ENCODE measurements at places on chromosomes 6 and 20.
A peak's percentile ranks its signal among the peaks of the same experiment; 100 is the strongest.

DNA sequence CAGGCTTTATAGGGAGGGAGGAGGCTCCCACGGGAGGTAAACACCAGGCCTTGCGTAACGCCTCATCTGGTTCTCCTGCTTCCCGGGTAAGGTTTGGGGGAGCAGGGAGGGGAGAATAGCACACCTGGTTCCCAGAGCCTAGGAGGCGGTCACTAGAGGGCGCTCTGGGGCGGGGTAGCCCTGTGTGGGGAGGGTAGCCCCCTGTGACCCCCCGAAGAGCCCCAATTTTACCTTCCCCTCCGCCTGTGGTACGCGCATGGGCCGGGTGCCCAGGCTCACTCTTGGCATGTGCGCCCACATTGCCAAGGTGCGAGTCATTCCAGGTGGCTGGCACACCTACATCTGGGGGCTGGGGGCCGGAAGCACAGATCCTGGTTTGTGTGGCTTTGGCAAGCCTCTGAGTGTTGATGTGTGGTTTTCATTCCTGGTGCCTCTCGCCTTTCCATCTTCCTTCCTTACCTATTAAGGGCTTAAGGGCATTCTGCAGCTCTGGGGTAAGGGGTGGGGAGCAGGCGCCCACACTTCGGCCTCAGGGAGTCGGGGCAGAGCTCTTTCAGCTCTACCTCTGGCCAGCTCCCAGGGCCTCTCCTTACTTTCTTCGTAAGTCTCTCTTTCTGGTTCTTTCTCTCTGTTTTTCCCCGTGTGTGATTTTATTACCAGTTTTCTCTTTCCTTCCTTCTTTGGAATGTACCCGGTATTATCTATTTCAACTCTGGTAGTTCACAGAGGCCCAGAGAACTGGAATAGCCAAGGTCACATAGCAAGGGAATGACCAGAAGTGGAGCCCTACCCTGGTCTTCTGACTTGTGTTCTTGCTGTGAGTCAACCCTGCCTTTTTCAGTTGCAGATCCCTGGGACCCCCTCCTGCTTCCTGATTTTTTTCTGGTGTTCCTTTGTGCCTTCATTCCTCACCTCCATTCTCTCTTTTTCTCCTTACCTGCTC is 492 bp upstream of the RNF39 start:
- peak; percentile 92 for DNase-seq

GRCh38 chr20:37976887-37977286 is 56.4 kb downstream of the TTI1 start:
- no peak for DNase-seq

GRCh38 chr6:32945108-32945760 is 4.4 kb upstream of the HLA-DMB start:
- no peak for DNase-seq

- peak; percentile 28 for DNase-seq
These were observed 19.2 kb downstream of the ASIP start for GRCh38 chr20:34260208-34260942.

GRCh38 chr6:79981652-79982051 is 22.8 kb upstream of the TTK start:
- no peak for DNase-seq

GRCh38 chr6:70538376-70538775 is 28.4 kb upstream of the SDHAF4 start:
- DNase-seq, result no peak

GRCh38 chr6:137827977-137828810 is 38.9 kb upstream of the TNFAIP3 start:
- DNase-seq, result peak; percentile 92

GRCh38 chr6:156826290-156826955 is 49.2 kb downstream of the ARID1B start:
- DNase-seq, result no peak

- no peak for DNase-seq
These were observed 10.4 kb upstream of the BCAS4 start for GRCh38 chr20:50784464-50784863.

DNA sequence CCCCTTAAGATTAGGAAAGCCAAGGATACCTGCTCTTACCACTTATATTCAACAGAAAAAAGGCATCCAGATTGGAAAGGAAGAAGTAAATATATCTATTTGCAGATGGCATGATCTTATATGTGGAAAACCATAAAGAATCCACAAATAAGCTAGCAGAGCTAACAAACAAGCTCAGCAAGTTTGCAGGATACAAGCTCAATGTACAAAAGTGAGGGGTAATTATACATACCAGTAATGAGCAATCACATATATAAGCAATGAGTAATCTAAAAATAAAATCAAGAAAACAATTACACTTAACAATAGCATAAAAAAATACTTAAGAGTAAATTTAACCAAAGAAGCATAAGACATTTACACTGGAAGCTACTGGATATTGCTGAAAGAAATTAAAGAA is 31.6 kb upstream of the HMGN3 start:
- DNase-seq, result peak; percentile 69

GRCh38 chr20:62808211-62808865 is 3.7 kb downstream of the OGFR start:
- peak; percentile 55 for DNase-seq

DNA sequence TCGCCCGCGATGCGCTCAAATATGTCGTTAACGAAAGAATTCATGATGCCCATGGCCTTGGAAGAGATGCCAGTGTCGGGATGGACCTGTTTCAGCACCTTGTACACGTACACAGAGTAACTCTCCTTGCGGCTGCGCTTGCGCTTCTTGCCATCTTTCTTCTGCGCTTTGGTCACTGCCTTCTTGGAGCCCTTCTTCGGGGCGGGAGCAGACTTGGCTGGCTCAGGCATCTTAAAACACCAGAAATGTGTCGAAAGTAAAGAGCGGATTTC is 36.4 kb downstream of the HFE start:
- DNase-seq, result no peak

DNA sequence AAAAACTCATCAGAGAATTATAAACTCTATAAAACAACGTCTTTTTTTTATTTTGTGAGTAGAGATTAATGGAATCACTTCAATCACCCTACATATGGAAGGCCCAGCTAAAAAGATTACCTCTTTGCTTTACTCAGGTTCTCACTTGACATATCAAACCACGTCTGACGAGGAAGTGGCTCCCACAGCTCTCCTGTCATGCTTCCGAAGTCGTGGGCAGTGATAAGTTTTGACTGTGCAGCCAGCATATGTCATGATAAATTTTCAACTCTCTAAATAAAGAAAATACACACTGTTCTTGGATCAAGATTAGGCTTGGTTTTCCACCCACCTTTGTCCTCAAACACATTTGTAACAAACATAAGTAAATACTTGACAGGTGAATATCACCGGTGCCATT is 279.5 kb upstream of the RNF217 start:
- no peak for DNase-seq

DNA sequence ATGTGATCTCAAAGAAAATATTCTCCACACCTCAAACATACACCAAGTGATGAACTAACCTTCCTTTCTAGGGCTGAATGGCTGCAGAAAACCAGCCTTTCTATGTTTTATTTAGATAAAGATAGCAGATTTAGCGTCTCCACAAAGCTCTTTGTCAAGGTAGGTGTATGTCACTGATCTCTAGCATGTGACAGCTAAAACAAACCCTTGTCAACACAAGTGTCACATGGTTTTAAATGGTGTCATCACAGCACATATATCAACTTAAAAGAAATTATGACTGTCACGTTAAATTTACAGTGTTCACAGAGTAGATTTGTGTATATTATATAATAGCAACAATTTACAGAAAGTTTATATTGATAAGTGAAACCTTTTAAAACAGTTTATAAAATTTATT is 58.3 kb downstream of the TENT5A start:
- no peak for DNase-seq

DNA sequence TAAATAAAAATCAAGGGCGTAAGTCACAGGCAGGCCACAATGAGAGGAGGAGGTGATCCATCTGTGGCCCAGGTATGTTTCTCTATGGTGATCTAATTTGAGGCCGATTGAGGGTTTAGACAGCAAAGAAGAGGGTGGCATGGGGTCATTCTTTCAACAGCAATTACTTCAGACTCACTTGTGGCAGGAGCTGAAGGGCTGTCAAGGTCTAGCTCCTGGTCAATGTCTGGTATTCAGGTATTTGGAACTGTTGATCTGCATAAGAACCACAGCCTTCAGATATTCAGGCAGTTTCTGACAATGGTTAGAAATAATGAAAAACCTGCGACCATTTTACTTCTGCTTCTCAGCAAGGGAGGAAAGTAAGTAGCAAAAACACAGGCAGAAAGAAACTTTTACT is 259.6 kb downstream of the FOXC1 start:
- DNase-seq, result no peak

- DNase-seq, result peak; percentile 76
These were observed 73.4 kb downstream of the PRDM1 start for GRCh38 chr6:106159531-106159940.

GRCh38 chr6:31268369-31268765 is 3.5 kb downstream of the HLA-C start:
- no peak for DNase-seq

GRCh38 chr6:167590193-167590592 is 236.5 kb upstream of the AFDN start:
- no peak for DNase-seq

- DNase-seq, result peak; percentile 47
These were observed 124.2 kb downstream of the LRRC1 start for GRCh38 chr6:53918854-53919510.

DNA sequence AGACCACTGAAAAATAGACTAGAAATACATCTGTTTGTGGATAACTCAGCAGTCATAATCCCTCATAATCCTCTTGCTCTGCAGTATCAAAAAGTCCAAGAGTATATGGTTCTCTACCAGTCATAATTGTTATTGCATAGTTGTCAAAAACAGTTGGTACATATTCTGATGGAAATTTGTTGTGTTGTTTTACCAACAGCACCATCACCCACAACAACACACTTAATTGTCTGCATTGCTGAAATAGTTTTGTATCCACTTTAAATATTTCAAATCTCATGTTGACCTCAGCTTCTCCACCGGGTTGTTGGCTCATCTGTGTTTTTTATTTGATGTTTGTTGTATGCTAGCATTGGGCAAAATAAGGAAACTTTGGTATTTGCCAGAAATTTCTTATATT is 39.4 kb downstream of the ITCH start:
- no peak for DNase-seq

DNA sequence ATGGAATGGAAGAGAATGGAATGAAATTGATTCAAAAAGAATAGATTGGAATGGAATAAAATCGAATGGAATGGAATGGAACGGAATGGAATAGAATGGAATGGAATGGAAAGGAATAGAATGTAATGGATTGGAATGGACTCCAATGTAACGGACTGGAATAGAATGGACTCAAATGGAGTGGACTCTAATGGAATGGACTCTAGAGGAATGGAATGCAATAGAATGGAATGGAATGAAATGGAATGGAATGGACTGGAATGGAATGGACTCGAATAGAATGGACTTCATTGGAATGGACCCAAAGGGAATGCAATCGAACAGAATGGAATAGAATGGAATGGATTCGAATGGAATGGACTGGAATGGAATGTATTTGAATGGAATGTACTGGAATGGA is 19.7 kb upstream of the DEFB115 start:
- DNase-seq, result no peak

DNA sequence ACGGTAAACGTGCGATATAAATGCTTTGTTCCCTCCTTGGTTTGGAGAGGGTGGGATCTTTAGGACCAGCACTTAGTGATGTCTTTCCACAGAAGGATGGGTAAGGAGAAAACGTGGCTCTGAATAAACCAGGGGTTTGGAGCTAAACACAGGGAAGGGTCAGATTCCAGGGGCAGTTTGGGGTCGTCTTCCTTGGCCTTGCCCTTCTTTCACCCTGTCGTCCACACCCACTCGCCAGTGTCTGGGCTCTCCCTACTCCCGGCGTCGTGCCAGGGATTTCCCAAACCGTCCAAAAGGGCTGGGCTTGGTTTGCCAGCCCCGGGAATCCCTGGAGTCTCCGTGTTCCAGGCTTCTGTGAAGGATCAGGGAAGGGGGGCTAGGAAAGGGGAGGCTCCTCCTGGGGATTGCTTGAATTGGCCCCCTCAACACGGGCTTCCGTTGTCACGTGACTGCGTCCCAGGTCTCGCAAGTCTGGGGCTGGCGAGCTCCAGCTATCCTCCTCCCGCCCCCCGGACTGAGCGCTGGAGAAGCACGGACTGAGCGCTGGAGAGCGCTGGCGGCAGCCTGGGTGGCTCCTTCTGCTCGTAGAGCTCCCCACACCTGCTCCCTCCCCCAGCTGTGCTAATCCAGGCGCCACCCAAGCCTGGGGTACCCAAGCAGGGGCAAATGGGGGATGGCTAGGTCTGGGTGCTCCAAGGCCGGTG is 9.4 kb upstream of the ARMC12 start:
- DNase-seq, result peak; percentile 46

GRCh38 chr6:80010288-80010687 is 5.8 kb downstream of the TTK start:
- DNase-seq, result peak; percentile 5

DNA sequence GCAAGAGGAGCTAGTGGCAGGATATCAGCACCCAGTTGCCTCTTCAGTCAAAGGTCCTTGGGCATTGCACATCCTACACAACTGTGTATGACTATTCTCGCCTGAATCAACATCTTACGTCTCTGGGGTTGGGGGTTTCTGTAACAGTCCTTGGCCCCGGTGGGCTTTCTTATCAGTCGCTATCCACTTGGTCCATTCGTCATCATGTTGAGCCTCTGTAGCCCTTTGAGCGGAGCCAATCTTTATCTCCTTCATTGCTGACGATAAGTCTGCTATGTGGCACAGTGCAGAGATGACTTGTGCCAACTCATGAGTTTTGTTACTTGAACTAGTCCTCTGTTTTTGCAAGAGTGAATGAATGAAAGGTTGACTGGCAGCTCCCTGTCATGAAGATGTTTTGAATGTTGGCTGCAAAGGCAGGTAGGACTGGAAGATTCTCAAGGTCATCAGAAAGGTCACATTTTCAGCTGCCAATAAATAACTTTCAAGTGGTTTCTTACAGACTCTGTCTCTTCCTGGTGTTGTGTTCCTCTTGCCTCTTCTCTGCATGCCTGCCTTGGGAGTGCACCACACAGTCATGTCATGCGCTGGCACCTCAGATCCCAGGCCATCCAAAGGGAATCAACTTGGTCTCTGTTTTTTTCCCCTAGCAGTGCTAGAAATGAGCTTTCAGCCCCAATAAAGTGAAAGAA is 238.9 kb downstream of the SLC24A3 start:
- DNase-seq, result no peak

DNA sequence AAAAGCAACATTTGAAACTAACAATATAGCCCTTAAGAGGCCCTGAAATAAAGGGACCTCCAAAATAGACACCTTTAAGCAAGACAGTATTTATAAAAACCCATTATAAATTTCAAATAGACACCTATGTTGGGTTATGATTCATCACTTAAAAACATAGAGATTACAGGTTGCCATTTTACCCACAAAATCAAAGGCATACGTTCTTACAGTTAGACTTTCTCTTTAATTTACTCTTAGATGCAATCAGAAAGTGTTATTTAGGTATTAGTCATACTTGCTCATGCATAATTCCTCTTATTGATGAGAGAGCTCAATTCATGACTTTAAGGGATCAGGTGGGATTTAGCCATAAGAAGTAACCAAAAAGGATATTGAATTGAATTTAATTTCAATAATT is 51.5 kb upstream of the TMEM200A start:
- no peak for DNase-seq
